ENCODE measurements at places on chromosomes 7 and 10.

DNA sequence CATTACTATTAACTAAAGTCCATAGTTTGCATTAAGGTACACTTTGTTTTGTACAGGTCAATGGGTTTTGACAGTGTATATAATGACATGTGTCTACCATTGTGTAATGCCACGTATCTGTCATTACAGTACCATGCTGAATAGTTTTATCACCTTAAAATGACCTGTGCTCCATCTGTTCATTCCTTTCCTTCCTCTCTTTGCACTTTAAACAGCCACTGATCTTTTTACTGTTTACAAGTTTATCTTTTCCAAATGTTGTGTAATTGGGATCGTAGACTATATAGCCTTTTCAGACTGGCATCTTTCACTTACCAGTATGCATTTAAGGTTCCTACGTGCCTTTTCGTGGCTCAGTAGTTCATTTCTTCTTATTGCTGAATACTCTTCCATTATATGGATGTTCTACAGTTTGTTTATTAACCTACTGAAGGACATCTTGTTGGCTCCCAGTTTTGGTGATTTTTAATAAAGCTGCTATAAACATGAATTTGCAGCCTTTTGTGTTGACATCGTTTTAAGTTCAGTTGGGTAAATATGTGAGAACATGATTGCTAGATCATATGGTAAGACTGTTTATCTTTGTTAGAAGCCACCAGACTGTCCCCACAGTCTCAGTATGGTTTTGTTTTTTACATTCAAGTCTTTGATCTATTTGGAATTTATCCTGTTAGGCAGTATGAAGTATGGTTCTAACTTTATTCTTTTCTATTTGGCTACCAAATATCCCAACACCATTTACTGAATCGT is 24.7 kb downstream of the STAM start:
- DNase-seq = no peak

GRCh38 chr7:155543011-155543876 is 3.1 kb downstream of the CNPY1 start:
- no peak for DNase-seq

DNA sequence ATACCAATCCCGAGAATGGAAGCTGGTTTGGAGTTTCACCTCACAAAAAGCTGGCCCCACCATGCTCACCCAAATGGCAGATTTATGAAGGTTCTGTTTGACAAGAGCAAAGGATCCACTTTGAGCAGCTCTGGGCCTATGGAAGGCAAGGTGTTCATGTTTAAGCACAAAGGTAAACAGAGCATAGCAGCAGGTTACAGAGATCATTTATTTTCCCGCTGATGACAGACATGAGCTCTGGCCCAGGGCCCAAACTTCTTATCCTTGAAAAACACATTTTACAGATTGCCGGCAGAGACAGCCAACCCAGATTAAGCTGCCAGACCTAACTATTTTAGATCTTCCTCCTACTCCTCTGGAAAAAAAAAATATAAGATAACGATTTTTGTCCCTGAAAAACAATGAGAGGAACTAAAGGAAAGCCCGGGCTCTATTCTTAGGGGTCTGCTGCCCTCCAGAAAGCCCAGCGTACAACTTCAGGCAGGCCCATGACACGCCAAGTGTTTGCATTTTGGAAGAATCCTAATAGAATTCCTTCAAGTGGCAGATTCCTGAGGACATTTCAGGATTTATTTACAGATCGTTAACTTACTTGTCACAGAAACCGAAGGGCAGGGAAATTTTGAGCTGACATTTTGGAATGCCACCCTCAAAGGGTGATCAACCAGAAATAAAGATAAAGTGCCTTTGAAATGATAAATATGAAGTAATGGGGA is 40.0 kb downstream of the SYPL1 start:
- no peak for DNase-seq

DNA sequence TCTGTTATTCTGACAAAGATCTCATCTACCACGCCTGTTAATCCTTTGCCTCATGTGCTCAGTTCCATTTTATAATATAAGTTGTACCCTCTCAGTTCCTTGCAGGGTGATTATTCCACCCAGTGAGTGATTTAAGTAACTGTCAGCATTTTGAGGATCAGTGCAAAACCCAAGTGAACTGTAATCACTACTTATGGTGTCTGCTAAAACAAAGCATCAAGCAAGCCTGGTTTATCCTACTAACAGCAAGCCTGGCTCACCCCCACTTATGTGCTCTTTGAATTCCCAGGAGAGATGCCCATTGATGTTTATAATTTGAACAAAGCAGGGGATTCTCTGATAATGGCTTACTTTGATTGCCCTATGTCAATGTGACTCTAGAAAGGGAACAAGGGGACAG is 186.8 kb upstream of the LRGUK start:
- DNase-seq = no peak

- DNase-seq = no peak
These were observed 22.5 kb upstream of the VIPR2 start for GRCh38 chr7:159167139-159167538.

- no peak for DNase-seq
These were observed 36.9 kb downstream of the DDIT4 start for GRCh38 chr10:72310636-72311035.

DNA sequence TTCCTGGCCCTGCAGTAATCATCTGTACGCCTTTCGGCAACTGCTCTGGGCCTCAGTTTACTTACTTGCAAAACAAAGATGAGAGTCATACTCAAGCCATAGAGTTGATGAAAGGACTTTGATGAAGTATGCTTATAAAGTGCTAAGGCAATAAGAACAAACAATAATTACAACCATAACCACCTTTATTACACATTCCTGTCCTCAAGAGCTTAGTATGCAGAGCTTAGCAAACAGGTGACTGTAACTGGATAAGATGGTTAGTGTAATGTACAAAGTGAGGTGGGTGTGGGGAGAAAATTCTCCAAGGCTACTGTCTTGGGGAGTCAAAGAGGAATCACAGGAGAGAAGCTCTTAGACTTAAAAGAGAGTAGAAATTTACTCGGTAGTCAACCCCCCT is 117.0 kb upstream of the AFAP1L2 start:
- DNase-seq = no peak

GRCh38 chr7:5679813-5680473 is 101.5 kb downstream of the RNF216 start:
- no peak for DNase-seq

DNA sequence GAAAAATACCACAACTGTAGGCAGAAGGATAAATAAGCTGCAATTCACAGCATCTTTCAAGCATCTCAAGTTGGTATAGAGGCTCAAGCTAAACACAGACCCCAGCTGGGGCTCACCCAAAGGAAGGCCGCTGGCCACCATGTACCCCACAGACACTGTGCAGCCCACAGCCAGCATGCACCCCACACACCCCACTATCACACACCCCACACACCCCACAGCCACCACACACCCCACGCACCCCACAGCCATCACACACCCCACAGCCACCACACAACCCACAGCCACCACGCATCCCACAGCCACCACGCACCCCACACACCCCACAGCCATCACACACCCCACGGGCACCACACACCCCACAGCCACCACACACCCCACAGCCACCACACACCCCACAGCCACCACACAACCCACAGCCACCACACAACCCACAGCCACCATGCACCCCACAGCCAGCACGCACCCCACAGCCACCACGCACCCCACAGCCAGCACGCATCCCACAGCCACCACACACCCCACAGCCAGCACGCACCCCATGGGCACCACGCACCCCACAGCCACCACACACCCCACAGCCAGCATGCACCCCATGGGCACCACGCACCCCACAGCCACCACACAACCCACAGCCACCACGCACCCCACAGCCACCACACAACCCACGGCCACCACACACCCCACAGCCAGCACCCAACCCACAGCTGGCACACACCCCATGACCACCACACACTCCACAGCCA is 214.7 kb downstream of the DNAJB6 start:
- DNase-seq = no peak

DNA sequence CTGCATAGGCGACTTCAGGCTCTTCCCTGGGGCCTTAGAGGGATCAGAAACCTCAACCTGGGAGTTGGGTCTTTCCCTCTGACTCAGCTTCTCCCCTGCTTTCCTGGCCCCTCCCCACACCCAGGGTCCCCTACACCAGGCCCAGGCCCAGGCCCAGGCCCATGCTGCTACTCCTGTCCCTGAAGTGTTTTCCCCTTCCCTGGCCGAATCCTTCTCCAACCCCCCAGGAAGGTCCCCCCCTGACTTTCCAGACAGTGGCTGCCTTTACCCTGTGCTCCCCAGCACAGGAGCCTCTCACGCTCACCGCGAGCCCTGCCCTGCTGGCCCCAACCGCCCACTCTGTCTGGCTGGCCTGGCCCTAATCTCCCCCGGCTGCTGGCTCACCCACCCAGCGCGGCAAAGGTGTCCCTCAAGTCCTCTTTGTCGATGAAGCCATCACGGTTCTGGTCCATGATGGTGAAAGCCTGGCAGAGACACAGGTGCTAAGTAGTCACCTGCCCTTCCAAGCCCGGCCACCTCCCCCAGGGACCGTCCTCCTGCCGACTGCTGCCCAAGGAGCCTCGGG is 6.4 kb downstream of the MYL10 start:
- no peak for DNase-seq

GRCh38 chr7:74364061-74364460 is 74.9 kb downstream of the CLIP2 start:
- no peak for DNase-seq

DNA sequence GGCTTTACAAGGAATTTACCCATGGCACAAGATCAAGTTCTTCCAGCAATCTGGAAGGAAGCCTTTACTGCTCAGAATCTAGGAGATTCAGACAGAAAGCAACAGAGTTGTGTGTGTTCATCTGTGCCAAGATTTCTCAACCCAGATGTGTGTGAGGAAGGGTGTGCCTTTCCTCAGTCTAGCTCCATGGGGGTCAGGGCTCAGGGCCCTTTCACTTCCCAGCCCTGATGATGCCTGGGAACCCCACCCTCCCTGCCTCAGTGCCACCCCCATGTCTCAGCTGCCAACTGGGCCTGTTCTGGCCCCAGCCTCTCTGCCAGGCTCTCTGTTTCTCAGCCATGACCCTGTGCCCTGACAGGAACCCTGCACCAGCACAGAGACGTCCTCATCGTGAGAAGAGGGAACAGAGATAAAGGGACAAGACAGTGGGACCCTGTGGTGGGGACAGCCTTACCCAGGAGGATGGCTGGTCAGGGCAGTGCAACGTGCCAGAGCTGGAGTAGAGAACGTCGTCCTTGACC is 102.0 kb downstream of the VIPR2 start:
- DNase-seq = no peak

DNA sequence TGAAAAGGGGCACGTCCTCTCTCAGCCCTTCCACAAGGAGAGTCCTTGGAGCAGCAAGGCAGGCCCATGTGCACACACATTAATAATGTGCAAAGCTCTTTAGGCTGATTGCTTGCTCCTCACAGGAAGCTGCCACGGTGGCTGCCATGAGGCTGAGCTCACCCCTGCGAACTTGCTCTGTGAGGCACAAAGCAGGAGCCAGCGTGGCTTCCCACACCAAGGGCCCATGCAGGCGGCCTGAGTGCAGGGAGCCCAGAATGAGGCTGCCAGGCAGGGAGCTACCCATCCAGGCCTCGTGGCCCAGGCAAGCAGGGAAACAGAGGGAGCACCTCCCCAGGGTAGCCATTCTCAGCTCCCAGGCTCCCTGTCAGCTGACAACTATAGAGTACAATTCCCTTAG is 242.9 kb downstream of the GRID1 start:
- DNase-seq = no peak

DNA sequence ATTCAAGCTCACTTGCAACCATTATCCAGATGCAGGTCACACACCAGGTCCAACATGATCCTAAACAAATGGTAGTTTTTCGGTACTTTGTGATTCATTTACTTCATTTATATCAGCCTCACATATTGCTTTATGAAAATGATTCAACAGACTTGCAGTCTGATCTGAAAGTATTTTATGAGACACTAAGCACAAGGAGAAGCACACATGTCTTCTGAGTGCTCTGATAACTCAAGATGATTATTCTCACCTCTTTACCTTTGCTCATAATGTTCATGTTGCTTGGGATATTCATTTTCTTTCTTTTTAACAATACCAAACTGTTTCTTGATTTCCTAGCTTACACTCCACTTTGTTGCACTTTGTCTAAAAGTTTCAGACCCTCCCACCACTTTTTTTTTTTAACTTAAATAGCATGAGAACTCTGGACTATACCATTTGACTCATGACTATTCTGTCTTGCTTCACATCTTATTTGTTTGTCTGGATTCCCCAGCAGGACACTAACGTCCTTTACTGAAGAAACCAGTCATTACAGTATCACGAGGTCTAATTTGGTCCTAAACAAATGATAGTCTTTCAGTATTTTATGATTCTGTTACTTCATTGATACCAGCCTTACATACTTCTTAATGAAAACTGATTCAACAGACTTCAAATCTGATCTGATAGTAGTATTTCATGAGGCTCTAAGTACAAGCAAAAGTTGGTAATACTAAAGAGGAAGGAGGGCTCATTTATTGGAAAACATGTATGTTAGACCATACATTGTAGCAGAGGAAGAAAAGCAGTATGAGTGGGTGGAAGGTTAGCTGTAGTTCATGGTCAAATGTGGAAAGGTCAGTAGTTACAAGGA is 171.8 kb upstream of the AHR start:
- DNase-seq = no peak

GRCh38 chr10:51297438-51297837 is 223.2 kb downstream of the PRKG1 start:
- no peak for DNase-seq

DNA sequence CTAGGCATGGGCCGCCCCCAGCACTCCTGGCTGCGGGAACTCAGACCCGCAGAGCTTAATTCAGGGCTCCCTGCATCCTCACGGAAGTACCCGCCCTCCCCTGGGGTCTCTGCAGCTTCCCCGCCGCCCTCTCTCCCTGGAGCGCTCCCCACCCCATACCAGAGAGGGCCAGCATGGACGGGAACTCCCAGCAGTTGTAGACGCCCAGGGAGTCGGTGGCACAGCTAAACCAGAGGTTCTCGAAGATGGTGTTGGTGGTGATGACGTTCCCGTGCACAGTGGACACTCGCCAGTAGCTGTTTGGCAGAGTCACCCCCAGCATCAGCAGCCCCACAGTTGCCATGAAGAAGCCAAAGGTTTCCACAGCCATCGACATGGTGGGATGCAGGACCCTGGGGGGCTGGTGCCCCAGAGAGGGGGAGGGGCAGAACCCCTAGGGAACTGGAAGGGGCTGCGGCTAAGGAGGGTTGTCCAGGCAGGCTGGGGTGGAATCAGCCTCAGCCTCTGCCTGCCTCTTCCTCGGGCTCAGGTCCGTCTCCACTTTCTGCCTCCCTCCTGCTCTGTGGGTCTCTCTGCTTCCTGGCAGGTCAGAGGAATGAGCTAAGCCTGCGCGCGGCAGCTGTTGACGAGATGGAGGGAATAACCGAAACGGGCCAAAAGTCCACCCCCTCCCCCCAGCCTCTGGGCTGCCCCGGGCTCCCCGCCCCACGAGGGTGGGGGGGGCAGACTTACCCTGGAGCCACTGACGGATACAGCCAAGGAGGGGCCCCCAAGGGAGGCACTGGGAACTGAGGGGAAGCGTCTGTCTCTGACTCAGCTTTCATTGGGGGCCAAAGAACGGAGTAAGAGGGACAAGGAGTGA is at the start of gene CLDN15:
TSS of gene CLDN15 (minus strand) at position 597 of the 862 bp plus-strand sequence. CDS start at position 376, 221 bp downstream.
- DNase-seq = no peak

DNA sequence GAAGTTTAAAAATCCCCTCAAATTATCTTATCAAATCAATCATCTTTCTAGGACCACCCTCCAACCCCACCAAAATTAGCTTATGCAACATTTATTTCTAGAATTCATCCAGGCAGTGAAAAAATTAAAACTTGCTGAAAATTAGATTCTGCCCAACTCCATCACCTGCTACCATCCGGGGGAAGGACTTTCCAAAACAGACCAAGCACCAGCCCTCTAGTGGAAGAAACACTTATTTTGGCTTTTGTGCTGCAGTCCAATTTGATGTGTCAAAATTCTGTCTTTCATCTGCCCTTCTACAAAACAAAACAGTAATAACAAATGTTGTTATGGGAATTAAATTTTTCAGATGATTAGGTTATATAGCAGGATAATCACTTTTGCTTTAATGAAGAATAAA is 35.1 kb downstream of the GCC1 start:
- DNase-seq = no peak

Data from stimulated activated CD4-positive, alpha-beta T cell treated with anti-CD3 and anti-CD28 coated beads, Interleukin-1b, Interleukin-23, amount 100 ng/mL, for 1 hour (primary cell).